Progenitor cell of endocrine pancreas (in vitro differentiated cells): ENCODE measurements at places on chromosomes 11 and 22. TPM values are rescaled to one million over a fixed set of nuclear protein-coding genes. Genes with fewer than 3 reads are reported as not detected.

DNA sequence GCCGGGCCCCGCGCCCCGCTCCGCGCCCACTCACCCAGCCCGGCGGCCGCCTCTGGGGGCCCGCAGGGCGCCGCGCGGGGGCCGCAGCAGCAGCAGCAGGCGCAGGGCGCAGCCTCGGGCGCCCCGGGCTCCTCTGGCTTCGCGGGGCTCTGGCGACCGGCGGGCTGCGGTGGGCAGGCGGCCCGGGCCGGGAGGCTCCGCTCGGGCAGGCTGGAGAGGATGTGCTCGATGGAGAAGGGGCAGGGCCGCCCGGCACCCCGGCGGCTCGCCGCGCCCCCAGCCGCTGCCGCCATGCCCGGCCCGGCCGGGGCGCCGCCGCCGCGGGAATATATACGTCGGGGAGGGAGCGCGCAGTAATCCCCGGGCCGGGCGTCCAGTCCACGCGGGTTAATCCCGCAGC is at the start of gene GSC2:
GSC2 (minus strand) TSS at position 302 of the 400 bp plus-strand sequence; CDS start at position 293, 9 bp downstream.
- DNase-seq: no peak

GRCh38 chr11:13261591-13262061 is 16.0 kb upstream of the BMAL1 start:
- no peak for DNase-seq

DNA sequence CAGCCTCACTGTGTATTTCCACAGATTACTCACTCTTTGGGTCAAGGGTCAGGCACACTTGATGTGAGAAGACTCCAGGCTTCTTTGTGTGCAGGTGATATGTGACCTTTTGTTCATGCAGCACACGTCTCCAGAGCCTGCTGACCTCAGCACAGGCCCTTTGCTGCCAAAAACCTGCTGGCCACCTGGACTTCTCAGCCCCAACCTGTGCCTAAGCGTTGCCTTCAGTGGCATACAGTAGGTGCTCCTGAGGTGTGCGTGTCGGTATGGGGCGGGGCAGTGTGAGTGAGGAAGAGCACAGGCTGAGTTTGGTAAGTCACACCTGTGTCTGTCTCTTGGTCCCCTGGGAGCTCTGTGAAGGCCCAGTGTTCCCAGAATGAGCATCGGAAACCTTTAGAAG is 58.1 kb downstream of the WNT11 start:
- no peak for DNase-seq

GRCh38 chr11:58498464-58498863 is 9.4 kb downstream of the OR5B21 start:
- DNase-seq: no peak

GRCh38 chr11:58061813-58062212 is 31.1 kb downstream of the OR6Q1 start:
- DNase-seq: no peak

DNA sequence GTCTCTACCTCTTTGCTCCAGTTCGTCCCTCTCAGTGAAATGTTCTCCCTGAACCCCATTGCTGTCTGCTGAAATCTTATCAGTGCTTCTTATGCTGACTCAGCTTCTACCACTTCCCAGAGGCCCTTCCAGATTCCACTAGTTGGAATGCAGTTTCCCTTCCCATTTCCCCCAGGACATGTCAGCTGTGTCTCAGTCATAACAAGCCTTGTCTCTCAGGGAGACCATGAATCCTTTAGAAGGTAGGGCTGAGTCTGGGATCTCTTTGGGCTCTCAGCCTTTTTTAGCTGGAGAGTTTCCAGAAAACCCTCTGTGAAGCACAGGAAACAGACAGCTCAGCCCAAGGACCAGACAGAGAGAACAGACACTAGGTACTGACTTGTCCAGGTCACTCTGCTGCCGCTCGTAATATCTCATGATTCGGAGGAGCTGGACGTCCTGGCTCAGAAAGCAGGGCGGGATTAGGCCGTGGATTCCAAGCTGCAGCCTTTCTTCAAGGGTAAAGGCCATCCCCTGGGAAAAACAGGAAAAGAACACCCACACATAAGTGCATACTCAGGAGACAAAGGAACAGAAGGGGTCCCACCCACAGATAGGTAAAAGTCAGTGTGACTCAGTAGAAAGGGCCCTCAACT is 113.0 kb downstream of the ME3 start:
- DNase-seq: no peak

KDELR3 gene
- total RNA-seq: 5.7 and 6.3 TPM in 2 replicates

OR51B5 gene
- total RNA-seq: 0.34 and 0.44 TPM in 2 replicates

TMEM191B gene
- 2.2 and 3.3 TPM in 2 replicates for total RNA-seq

- no peak for DNase-seq
Observed at GRCh38 chr11:35146074-35146521, 7.1 kb downstream of the CD44 start.

CASP5 gene
- not detected in 2 replicates for total RNA-seq

BLID gene
- not detected in 2 replicates for total RNA-seq

GRCh38 chr11:111172321-111172862 is 73.1 kb upstream of the POU2AF2 start:
- no peak for DNase-seq

DNA sequence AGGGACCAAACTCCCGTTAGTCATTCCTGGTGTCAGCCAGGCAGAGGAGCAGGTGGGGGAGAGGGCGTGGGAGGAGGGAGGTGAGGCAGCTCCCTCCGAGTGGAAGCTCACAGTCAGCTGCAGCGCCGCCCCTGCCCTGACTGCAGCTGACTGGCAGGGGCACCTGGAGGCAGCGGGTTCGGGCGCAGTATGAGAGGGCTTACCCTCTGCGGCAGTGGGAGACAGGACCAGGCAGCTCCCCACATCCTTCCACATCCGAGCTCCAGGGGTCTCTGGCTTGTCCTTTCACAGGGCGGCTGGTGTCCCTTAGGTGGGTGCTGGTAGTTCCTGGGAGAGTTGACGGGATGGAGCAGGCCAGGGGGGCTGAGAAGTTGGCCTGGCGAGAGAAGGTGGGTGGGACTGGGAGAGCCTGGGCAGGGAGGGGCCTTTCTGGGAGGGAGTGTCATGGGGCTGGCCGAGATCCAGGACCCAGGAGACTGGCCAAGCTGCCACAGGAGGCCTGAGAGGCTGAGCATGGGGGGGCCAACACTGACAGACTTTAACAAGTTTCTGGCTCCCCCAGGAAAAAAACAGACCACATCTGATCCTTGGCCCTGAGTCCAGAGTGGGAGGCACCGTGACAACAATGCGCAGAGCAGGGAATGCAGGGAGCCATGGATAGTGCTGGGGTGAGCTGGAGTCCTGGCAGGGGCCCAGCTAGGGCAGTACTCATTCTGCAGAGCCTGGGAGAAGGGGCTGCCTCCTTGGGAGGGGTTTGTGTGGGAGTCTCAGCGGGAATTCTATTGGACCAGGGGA is 4.9 kb downstream of the ADORA2A start:
- no peak for DNase-seq

DNA sequence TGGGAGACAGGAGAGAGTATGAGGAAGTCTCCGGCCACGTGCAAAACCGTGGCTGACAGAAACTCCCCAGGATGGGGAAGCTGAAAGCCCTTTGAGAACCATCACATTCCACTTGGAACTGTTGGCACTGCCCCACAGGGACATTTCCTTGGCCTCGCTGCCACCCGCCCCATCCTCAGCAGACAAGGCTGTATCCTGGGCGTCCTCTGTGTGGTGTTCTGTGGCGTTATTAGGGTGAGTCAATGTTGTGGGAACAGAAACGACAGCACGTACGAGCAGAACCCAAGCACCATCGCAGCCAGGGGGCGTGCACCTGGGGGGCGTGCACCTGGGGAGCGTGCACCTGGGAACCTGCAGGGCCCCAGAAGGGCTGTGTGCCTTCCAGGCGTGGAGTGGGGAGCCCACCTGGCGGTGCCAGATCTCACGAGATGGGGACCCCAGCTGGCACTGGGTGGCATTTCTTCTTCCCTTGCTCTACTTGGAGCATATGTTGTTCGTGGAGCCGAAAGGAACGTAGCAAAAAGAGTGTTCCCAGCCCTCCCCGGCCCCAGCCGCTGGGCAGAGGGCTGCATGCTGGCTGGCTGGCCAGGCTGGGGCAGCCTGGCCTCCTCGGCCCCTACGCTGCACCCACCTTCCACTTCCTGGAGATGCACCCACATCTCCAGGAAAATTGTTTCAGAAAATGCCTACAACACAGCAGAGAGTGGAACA is 35.4 kb downstream of the NFAM1 start:
- no peak for DNase-seq

ACCS gene
- 30.5 and 33.5 TPM in 2 replicates for total RNA-seq

GRCh38 chr11:312092-312816 is 1.6 kb upstream of the IFITM1 start:
- DNase-seq: no peak

CTSW gene
- total RNA-seq: not detected in 2 replicates

TAGLN gene
- 41.4 and 72.6 TPM in 2 replicates for total RNA-seq

DNA sequence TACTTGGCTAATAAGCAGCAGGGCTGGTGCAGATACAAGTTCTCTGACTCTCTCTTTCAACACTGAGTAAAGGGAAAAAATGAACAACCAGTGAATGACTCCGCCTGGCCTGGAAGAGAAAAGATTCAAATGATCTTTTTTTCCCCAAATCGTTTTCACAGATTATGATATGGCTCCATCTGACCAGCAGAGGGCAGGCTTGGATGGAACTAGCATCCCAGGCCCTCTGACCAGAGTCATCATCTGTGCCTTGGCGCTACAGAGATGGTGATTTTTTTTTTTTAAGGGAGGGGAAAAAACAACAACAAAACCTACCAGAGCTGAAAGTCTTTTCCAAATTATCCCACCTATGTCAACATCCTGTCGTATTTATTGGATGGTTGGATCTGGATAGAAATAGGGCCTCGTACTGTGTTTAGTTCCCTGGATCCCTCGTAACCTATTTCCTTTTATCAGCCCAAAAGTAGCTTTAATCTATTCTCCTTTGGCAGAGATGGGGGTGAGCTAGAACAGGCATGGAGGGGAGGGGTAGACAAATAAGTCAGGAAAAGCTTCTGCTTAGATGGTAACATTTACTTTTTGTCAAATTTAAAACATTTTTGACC is 69.7 kb downstream of the PRSS23 start:
- peak; percentile 17 for DNase-seq

- no peak for DNase-seq
Observed at GRCh38 chr11:84722583-84723108, 904.5 kb downstream of the DLG2 start.
